ENCODE measurements at places on chromosomes 11 and 22.

- no peak for DNase-seq
These were observed 16.1 kb downstream of the SCARF2 start for GRCh38 chr22:20421507-20421874.

DNA sequence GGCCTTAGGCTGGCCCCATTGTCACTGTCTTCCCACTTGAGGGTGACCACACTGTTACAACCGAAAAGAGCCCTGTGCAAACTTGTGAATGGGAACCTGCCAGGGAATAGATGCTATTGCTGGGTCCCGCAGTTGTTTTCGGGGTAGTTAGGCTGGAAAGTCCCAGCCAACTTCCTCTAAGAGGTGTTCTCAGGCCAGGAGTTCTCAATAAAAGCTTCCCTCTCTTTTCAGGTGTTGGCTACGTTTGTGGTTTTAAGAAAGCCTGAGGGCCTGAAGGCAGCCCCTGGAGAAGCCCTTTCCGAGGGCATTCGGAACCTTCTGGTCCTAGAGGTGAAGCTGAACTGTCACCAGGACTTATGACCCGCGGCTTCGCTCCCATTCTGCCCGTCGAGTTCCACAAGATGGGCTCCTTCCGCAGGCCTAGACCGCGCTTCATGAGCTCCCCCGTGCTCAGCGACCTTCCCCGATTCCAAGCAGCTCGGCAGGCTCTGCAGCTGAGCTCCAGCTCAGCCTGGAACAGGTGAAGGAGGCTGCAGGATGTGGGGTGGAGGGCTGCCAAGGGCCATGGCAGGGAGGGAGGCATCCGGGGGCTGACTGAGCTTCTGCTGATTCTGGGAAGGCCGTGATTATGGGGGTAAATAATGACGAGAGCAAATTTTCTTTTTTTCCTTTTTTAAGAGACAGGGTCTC lies 104.8 kb downstream of the PRR5L start:
- DNase-seq, result no peak

DNA sequence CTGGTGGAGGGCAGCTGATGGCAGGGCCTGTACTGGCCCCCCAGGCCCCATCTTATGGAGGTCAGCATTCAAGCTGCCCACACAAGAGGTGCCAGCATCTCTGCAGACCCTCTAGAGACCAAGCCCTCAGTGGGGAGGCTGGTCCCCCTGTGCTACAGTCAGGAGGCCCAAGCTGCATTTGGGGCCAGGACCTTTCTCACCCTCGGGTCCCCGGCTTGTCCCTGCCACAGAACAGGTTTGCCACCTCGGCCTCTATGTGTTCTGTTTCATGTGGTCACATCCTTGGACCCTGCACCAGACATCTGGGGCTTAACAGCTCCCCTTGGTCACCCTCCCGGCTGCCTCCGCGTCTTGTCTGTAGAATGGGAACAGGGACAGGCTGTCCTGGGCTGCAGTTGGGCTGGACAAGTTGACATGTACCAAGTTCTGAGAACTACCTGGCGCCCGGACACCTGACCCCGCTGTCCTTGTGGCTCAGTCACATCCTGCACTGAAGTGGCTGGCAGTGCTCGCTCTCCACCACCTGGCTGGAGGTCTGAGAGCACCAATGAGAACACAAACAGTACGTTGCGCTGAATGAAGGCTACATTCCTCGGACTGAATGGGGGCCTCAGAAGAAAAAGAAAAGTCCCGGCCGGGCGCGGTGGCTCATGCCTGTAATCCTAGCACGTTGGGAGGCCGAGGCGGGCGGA lies 2.7 kb upstream of the PLXNB2 start:
- no peak for DNase-seq

- DNase-seq, result no peak
These were observed 251.8 kb upstream of the BLID start for GRCh38 chr11:122367809-122368231.

DNA sequence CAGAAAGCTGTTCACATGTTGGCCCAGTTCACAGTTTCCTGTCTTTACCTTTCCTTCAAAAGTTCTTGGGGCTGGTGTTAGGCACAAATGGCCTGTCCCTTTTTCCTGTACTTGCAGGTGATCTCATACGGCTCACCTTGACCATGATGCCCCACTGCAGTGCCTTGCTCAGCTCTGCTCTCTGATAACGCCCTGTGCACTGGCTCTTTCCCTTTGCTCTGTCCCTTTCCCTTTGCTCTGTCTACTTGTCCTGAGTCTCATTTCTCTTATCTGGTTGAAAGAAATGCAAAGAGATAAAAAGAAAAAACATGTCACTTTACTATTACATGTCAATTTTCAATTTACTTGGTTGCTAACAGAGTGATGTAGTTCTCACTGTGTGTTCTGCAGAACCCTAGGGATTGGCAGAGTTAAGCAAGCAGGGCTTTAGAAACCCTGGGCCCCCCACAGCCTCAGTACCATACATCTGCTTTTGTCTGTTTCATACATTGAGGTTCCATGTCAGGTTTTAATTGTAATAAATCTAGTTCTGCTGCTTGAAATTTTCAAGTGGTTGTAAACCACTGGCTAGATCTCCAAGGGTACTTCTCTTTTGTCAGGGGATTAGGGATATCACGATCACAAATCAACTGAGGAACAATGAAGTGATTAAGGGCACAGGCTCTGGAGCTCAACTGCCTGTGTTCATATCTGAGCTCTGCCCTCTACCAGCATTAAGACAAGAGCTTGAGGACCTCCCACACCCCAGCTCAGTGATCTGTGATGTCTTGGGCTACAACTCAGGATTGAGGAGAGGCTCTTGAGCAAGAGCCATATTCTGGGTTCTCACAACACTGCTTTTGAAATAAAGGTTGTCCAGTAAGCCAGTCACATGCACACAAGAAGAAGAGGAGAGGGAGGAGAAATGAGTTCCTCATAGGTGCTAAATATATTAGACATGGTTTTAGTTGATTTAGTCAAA lies 16.3 kb upstream of the SORL1 start:
- DNase-seq, result no peak

GRCh38 chr11:96065379-96065778 lies 141.5 kb upstream of the MTMR2 start:
- no peak for DNase-seq

- DNase-seq, result no peak
These were observed 657 bp downstream of the IGHMBP2 start for GRCh38 chr11:68904248-68904847.

DNA sequence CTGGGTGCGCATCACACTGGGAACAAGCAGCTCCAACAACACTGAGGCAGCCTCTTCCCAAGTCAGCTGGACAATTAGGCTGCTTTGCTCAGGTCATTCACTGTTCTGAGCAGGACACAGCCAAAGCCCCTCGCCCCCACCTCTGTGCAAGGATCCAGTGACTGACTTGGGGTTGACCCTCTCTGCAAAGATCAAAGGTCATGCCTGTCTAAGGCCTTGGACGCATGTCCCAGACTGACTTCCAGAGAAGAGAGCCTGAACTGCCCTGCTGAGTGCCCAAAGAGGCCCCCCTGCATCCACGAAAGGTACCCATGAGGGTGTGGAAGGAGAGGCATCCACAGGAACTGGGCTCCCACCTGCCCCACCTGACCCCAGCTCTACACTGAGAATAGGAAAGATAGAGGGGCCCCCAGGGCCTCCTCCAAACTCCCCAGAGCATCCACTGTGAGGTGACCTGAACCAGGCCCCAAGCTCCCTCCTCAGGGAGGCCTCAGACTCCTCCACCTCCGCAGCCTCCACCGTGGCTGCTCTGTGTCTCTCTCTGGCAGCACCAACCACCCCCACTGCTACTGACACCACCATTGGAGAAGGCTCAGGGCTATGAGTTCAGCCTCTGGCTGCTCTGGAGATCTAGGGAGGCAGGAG lies 53.5 kb downstream of the IGLL5 start:
- DNase-seq, result peak; percentile 57

DNA sequence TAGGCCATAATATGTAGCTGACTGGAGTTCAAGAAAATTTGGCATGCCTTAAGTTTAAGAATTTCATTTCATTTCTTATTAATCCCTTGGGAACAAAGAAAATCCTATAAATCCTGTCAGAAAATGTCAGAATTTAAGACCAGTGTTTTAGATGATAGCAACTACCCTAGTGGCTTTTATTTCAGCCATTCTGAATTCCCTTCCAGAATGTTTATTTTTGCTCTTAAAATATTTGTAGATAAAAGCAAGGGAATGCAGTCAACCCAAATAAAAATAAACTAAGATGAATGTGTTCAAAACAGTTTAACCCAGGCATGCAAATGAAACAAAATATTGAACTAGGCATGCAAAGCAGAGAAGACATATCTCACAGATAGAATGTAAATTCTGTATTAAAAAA lies 356.9 kb upstream of the LRRC4C start:
- DNase-seq, result no peak

GRCh38 chr11:34364102-34364501 lies 6.3 kb upstream of the ABTB2 start:
- DNase-seq, result no peak

GRCh38 chr22:30885591-30885990 lies 83.0 kb downstream of the MORC2 start:
- no peak for DNase-seq

- DNase-seq, result no peak
These were observed 3.3 kb downstream of the RBM4 start for GRCh38 chr11:66641834-66642233.

- DNase-seq, result no peak
These were observed 134.6 kb downstream of the ST3GAL4 start for GRCh38 chr11:126489836-126490660.

DNA sequence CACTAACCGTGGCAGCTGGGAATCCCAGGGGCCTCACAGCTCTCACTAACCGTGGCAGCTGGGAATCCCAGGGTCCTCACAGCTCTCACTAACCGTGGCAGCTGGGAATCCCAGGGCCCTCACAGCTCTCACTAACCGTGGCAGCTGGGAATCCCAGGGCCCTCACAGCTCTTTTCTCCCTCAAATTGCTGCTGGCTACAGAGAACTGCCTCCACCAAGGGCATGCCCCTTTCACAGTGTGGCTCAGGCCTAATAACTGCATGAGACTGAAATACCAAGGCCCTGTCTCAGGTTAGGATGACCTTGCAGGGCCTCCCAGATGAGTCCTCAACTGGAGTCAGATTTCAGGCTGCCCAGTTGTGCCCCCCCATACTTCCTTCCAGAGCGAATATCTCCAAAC lies 35.1 kb upstream of the GGTLC2 start:
- DNase-seq, result no peak

GRCh38 chr11:29153078-29153477 lies 863.8 kb downstream of the KCNA4 start:
- no peak for DNase-seq
